Skeletal muscle cell (primary cell): ENCODE measurements at places on chromosomes 3 and 15.

GRCh38 chr3:63467392-63467791 lies 185.1 kb upstream of the SNTN start:
- DNase-seq, result no peak

DNA sequence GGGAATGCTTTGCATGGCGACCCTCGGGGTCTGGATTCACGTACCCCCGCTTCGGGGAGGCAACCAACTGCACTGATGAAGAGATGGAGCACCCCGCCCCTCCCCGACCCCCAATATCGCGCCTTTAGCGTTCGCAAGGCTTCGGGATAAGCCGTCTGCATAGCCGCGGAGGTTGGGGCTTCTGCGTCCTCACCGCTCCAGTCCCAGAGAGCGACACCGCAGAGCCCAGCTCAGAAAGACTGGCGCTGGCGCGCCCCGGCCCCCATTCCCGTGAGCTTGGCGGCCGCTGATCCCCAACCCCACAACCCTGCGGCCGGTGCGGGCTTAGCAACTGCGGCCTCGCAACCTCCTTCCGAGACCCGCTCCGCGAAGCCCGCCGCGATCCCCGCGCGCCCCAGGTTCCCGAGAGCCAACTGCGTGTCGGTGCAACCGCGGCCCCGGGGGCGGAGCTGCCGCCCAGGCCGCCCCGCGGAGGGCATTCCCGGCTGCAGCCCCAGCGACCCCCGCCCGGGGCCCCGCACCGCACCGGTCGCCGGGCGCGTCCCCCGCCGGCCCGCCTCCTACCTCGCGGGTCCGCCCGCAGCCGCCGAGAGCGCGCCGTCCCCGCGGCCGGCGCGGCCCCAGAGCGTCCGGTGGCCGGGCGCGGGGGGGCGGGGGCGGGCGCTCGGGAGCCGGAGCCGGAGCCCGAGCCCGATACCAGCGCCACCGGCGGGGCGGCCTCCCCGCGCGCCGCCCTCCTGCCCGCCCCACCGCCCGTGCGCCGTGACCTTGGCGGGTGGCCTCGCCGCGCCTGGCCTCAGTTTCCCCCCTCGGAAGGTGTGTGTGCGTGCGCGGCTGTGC lies 79.5 kb downstream of the IQSEC1 start:
- no peak for DNase-seq

- DNase-seq, result peak; percentile 88
Observed at GRCh38 chr3:195133462-195133861, 137.5 kb downstream of the XXYLT1 start.

- DNase-seq, result no peak
Observed at GRCh38 chr3:87127281-87127680, 99.8 kb upstream of the CHMP2B start.

DNA sequence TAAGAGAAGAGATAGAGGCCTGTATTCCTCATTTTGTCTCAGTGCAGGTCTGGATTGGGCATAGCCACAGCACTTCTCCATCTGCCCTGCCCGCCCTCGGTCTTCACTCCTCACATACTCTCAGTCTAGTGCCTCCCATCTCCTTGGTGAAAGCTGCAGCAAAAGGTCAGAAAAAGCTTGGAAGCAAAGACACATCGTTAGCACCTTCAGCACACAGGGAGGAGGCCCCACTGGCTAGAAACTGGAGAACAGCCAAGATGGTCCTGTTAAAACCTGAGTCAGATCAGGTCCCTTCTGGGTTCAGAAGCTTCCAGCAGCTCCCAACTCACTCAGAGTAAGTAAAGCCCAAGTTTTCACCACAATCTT lies 1.6 kb upstream of the KLF15 start:
- DNase-seq, result no peak

DNA sequence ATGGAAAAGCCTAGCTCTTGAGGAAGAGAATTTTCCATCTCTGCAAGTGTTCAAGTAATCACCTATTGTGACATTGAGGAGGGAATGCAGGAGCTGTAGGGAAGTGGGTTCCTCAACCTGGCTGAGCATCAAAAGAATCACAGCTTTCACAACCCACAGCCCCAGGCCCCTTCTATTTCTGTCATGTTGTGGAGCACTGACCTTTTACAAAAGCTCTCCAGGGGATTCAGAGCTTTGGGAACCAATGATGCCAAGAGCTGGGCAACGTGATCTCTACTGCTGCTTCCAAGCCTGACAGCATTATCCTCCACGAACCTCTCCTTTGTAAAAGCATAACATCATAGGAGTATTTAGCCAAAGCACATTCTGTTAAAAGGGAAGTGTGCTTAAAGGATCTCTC lies 231.1 kb downstream of the ADAMTS9 start:
- no peak for DNase-seq

GRCh38 chr3:161409069-161409468 lies 37.8 kb upstream of the SPTSSB start:
- DNase-seq, result no peak

- DNase-seq, result no peak
Observed at GRCh38 chr15:59632714-59633113, 21.1 kb downstream of the GCNT3 start.

GRCh38 chr3:197298945-197299854 lies 788 bp upstream of the DLG1 start:
- no peak for DNase-seq

DNA sequence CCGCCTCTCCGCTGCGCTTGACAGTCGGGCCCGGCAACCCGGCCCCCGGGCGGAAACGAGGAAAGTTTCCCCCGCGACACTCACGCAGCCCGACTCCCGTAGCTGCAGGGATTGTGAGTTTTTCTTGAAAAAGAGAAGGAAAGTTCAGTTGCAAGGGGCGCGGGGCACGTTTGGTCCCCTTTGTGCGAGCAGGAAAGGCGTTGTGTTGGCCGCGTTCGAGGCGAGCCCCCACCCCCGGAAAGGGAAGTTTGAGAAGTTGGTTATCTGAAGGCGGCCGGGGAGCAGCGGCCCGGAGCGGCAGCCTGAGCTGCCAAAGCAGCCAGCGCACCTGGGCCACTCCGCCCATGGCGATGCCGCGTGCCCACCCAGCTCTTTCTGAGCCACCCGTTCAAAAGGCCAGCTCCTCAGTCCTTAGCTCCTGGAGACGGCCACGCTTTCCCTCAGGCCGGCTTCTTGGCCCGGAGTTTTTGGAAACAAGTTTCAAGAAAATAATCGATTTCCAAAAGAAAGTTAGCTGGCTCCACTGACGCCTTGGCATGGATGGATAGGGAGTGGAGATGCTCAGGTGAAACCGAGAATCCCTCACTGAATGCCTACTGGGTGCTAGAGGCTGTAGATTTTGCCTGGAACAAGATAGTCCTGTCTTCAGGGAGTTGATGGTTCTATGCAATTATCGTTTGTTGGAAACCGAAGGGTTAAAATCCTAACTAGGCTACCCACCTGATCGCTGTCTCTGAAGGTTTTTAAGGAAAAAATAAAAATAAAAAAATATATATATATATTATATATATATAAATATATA lies 832 bp downstream of the TGFBR2 start:
- DNase-seq, result no peak

DNA sequence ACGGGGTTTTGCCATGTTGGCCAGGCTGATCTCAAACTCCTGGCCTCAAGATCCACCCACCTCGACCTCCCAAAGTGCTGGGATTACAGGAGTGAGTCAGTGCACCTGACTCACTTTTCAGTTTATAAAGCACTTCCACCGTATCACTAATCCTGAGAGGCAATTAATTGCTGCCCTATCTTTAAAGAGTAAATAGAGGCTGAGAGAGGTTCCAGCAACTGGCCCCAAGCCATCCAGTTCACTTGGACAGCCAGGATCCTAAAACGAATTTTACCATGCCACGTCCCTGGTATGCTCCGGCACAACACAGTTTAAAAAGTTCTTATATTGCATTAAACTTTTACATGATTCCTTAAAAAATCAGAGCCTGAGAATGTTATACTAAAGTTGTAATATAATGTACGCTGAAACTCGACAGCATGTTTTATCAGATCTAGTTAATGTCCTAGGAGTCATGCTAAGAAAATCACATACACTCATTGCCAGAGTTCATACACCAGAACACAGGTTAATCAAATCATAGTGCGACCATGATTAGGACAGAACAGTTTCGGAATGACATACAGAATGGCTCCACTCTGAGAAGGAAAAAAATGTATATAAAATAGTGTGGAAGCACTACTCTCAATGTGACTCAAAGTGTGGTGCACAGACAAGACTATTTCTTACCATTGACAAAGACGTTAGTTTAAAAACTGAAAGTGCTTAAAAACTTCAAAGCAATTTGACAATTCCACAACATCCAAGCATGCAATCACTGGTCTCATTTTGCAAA lies 125.4 kb downstream of the ULK4 start:
- DNase-seq, result no peak

- DNase-seq, result no peak
Observed at GRCh38 chr3:8709801-8710507, 23.6 kb upstream of the CAV3 start.

DNA sequence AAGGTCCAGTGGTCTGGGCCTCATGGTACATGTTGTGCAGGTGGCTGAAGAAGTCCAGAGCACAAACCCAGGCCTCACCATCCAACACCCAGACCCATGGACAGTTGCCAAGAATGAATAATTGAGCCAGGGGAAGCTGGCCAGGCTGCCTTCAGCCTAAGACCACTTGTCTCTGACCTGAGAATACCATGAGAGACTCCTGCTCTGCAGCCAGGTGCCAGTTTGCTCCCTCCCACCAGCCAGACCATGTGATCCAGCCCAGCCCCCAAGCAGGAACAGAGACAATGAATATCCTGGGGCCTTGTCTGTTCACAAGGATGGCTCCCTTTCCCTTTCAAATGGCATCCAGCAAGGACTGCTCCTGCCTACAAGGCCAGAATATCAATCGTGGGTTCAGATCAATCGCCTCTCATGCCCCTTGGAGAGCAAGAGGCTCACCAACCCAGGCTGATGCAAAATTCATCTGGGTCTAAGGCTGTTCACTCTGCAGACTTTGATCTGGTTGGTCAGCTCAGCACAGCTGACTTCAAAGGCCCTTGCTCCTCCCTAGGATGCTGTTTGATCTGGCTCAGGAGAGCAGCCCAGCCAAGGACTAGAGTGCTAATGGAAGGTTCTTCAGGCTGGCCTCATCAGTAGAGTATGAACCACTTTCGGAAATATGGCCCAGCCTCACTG lies 13.4 kb downstream of the TRAIP start:
- DNase-seq, result no peak

GRCh38 chr3:194184801-194185200 lies 48.9 kb downstream of the HES1 start:
- DNase-seq, result no peak

- no peak for DNase-seq
Observed at GRCh38 chr3:122406198-122406597, 9.7 kb downstream of the WDR5B start.

GRCh38 chr15:69059557-69059943 lies 45.1 kb downstream of the NOX5 start:
- no peak for DNase-seq

DNA sequence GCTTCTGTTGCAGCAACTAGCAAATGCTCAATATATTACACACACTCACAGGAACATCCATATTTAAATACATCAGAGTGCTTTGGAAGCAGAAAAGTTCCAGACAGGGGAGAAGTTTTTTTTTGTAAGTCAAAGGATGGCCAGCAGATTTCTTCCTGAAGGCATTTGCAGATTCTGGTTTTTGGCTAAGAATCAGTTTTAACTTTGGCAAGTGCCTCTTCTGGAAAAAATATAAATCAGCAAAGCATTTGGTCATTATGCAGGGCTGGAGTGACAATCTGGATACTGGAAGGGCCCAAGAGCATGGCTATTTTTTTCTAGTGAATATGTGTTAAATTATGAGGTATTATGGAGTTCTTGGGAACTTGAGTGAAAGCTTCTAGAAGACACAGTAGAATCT lies 495.3 kb upstream of the ARPP21 start:
- DNase-seq, result no peak
